CD4-positive, alpha-beta T cell treated with Interleukin-6 at 100 ng/mL for 8 hours (primary cell): ENCODE measurements at places on chromosomes 13 and 19.
A peak's percentile ranks its signal among the peaks of the same experiment; 100 is the strongest.

DNA sequence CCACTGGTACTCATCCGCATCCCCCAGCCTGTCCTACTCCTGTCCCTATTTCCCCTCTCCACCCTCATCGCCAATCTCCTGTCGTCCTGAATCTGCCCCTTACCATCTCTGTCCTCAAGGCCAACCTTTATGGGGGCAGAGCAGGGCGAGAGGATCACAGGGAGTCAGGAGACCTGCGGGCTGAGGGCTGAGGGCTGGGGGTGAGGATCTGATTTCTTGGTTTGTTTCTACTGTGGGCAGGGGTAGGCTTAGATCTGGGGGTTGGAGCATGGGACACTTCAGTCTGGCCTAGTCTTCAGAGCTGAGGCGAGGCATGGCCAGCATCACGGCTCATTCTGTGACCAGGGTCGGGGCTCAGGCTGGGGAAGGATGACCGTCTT, 16.5 kb upstream of the ERCC1 start:
- DNase-seq = no peak

- no peak for DNase-seq
Measured at GRCh38 chr13:96650301-96650886, 343.9 kb downstream of the OXGR1 start.

GRCh38 chr13:27783111-27783510, 9.2 kb upstream of the GSX1 start:
- no peak for DNase-seq

DNA sequence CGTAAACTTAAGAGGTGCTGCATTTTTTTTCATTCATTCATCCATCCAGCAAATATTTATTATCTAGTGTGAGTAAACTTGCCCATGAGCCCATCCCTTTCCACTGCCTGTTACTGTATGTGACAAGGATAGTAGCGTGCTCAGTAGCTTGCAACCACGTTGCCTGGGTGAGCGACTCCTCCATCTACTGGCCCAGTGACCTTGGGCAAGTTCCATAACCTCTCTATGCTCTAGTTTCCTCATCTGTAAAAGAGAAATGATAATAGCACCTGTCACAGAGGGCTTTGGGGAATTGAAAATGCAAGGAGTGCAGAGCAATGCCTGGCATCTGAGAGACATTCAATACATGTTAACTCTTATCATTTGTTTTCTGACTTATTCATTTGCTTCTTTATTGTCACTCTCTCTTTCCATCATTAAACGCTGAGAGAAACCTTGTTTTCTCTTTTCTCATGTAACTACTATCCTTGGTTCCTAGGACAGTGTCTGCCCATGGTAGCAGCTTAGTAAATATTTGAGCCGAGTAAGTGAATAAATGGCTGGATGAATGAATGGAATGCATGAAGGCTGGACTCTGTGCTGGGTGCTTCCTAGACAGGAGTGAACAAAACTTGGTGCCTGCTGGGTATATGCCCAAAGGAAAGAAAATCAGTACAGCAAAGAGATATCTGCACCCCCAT, 19.9 kb downstream of the LRCH1 start:
- DNase-seq = no peak

- DNase-seq = no peak
Measured at GRCh38 chr19:33861950-33862349, 65.3 kb downstream of the KCTD15 start.

- DNase-seq = no peak
Measured at GRCh38 chr13:111338841-111339240, 18.4 kb downstream of the TEX29 start.

GRCh38 chr19:32067685-32068084, 277.7 kb upstream of the ZNF507 start:
- DNase-seq = no peak

- DNase-seq = no peak
Measured at GRCh38 chr13:104318121-104318520, 1251.9 kb upstream of the SLC10A2 start.

- DNase-seq = no peak
Measured at GRCh38 chr13:37163641-37164265, 58.3 kb upstream of the CSNK1A1L start.

GRCh38 chr13:70729369-70729768, 621.1 kb upstream of the KLHL1 start:
- DNase-seq = no peak

DNA sequence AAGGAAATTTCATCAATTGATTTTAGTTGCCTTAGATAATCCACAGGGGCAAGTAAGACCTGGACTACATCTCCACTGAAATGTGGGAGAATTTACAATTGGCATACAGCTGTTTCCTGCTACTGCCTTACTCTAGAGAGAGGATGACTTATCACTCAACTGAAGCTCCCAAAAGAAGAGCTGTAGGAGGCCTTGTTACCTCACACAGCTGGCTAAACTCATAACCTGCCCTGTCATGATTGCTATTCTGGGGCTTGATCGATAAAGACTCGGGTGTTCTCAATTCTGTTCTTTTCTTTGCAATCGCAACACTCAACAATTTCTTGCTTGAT, 1396.4 kb downstream of the EFNB2 start:
- DNase-seq = no peak

- DNase-seq = no peak
Measured at GRCh38 chr13:21022056-21022979, 39.1 kb downstream of the LATS2 start.

- DNase-seq = no peak
Measured at GRCh38 chr19:33384983-33385382, 11.5 kb downstream of the CEBPG start.

GRCh38 chr13:24459726-24460125, 52.9 kb downstream of the PARP4 start:
- no peak for DNase-seq

DNA sequence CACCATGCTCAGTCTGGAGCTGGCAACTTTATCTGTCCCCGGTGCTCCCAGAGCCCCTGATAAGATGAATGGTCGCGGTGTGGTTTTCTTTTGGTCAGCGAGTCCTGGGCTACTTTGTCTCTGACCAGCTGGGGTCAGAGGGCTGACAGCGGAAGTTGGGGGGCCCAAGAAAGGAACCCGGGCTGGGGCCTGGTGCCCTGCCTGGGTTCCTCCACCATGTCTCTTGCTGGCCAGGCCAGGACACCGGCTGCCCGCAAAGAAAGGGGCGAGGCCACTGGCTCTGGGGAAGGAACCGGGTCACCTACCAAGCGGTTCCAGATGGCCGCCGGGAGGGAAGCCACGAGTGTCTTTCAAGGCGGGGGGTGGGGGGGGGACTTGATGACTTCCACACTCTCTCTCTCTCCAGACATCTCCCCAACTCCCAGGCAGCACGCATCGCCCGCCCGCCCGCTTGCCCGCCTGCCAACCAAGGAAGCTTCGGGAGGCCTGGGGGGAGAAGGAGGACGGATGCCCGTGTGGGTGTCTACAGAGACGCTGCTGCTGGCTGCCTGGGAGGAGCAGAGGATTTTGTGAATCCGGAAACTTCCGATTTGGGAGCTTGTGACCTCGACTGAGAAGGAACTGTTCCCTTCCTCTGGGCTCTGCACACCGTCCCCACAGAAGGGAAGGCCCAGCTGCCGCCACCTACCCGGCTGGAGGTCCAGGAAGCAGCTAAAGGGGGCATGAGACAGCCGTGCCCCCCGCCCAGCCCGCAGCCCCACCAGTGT, 1.1 kb downstream of the PIP5K1C start:
- DNase-seq = peak; percentile 12

GRCh38 chr13:94711561-94712286, 621 bp downstream of the SOX21 start:
- DNase-seq = no peak

- DNase-seq = no peak
Measured at GRCh38 chr13:73173279-73173811, 114.5 kb downstream of the KLF5 start.

- no peak for DNase-seq
Measured at GRCh38 chr19:7366701-7367420, 18.1 kb downstream of the ARHGEF18 start.

GRCh38 chr13:80334597-80335260, 6.2 kb downstream of the SPRY2 start:
- DNase-seq = no peak

DNA sequence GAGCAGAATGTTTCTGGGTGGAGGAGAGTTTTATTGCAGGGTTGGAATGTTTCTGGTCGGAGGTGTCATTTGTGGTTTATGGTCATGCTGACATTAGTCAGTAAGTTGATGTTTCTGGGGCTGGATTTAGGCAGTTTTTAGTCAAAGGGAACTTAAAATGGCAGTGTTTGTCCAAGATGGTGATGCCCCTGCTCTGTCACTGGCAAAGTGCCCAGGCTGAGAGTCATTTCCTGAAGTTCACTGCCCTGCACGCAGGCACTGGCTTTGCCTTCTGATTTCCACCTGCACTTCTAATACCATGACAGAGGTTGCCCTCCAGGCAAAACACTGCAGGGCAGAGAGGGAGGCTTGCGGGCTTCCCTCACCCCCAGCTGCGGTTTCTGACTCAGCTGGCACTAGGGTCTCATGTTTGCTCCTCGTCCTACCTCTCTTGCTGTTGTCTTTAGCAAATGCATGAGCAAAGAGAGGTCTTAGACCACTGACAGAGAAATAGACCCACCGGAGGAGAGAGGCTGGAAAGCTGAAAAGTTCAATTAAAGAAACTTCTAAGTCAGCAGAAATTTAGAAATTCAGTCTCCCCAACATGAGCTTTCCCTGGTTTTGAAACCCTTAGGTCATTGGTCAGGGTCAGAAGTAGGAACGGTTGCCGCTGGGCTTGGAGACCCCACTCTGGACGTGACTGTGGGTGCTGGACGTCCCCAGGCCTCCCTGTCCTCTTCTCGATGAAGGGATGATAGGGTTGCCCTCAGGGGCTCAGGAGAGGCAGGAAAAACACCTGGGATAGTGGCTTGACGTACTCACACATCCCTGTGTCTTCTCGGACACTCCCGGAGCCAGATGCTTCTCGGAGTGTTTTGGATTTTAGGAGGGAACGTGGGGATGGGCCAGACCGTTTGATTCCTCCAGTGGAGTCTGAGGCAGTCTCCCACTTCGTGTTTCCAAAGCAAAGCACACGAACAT, 26.3 kb downstream of the TMEM255B start:
- DNase-seq = no peak

DNA sequence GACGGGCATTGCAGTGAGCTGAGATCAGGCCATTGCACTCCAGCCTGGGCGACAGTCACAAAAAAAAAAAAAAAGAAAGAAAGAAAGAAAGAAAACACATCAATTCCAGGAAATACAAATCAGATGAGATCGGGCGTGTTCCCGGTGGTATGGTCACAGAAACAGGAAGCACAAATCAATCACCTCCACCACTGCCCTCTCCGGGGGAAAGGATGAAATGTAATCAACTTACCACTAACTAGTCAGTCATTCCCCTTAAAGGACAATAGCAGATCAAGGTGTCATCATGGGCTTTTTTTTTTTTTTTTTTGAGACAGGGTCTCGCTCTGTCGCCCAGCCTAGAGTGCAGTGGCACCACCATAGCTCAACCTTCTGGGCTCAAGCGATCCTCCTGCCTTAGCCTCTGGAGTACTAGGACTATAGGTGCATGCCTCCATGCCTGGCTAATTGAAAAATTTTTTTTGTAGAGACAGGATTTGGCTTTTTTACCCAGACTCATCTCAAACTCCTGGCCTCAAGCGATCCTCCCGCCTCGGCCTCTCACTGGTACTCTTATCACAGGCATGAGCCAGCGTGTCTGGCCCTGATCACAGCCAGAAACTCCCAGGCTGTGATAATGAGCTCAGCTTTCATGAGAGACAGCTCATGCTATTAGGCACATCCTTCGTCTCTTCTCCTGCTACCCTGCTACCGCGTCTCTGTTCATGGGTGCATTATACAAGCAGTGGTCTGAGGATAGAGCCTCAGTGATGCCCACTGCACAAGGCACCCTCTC, 6.8 kb upstream of the DPRX start:
- DNase-seq = no peak

GRCh38 chr13:70571221-70571620, 463.0 kb upstream of the KLHL1 start:
- DNase-seq = no peak

GRCh38 chr13:22812793-22813192, 368.0 kb upstream of the SGCG start:
- no peak for DNase-seq

DNA sequence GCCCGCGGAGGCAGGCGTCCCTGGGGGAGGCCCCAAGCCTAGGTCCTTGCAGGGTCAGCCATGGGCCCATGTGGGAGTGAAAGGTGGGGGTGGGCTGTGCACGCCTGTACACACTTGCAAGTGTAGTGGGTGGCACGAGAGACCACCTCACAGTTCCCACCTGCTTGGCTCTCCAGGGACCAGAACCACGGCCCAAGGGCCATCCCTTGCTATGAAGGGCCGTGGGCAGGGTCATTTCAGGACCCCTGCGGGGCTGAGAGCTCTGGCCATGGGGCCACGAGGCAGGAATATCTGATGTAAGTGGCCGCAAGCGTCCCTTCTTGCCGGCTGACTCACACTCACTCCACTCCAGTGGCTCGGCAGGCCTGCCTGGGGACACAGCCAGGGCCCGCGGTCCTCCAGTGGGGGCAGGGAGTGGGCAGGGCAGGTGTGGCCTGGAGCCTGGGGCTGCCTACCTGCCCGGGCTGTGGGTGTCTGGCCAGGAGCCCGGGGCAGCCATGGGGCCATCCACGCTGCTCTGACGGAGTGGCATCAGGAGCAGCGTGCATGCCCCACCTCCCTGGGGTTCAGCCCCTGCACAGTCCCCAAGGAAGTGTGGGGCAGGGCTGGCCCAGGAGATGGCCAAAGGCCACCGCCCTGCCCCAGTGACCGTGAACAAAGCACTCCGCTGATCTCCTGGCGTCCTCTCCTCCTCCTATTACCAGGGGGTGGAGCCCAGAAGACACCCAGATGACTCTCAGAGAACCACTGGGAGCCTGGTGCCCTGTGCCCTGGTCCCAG, 8.6 kb upstream of the MKNK2 start:
- DNase-seq = no peak

DNA sequence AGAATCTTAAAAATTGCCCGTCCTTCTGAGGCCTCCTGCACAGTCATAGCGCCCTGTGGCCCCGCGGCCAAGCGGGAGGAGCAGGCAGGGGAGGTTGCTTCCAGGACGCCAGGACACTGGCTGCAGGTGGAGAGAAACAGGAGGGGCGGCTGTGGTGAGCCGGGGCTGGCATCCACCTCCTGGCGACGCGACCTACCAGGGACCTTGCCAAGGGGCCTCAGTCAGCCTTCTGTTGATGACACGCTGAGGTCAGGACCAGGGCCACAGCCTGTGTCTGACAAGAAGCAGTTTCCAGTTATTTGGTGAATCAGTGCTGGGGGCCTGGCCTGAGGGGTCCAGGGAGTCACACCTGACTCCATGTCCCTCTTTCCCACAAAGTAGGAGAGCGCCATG, 13.3 kb upstream of the MKNK2 start:
- no peak for DNase-seq

- no peak for DNase-seq
Measured at GRCh38 chr13:26476782-26477142, 80.7 kb upstream of the WASF3 start.

- no peak for DNase-seq
Measured at GRCh38 chr19:41456342-41456918, 13.5 kb downstream of the ERICH4 start.

DNA sequence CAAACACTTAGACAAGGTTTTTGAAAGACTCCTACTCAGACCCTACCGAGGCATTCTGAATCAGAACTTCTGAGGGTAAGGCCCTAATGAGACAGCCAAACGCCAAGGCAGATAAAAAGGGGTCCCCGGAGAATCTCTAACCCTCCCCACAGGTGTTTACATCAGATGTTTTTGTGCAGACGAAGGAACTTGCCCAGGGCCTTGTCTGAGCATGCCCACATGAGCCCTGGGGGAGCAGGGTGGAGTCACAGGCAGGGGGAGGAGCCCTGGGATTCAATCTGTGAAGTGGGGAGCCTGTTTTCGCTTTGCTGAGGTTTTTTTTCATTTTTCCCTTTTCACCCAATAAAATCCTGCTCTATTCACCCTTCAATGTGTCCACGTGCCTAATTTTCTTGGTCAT, 61.6 kb upstream of the MED4 start:
- peak; percentile 89 for DNase-seq
